Small intestine (tissue), 16 donors: ENCODE measurements at places on chromosomes 5 and 9. TPM values are rescaled to one million over a fixed set of nuclear protein-coding genes. Genes with fewer than 3 reads are reported as not detected.

DNA sequence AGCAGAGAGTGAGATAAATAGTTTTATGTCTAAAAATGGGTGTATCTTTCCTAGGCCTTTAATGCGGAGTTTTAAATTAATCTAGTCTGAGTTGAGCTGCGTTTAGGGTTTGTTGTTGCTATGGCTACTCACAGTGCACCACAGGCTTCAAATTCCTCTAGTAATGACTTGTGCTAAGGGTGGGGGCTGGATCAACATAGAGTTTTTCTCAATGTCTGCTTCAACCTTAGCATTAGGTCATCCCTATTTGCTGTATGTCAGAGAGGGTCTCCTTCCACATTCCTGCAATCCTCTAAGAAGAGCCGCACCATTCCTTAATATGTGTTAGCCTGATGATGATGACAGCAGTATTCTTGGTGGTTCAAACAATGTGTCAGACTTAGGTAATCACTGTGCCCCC, 465.6 kb upstream of the KIF2A start:
- DNase-seq, result no peak

DNA sequence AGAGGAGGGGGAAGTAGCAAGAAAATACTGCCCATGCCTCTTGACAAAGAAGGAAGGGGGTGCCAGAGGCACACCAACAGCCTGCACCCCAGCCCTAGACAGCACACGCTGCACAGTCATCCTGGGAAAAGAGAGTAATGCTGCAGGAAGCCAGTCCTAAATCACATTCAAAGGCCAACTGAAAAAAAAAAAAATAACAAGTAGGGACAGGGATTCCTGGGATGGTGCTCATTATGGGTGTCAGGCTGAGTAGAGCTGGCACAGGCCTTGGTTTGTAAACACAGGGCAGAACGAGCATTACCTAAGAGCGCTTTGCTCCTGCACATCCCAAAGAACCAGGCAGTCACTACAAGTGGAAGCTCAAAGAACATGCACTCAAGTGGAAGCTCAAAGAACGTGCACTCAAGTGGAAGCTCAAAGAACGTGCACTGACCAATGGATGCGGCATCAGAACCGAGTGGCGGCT, 7.8 kb downstream of the RAPGEF1 start:
- DNase-seq, result no peak

GRCh38 chr5:7878381-7878873, 9.5 kb downstream of the MTRR start:
- DNase-seq, result no peak

GRCh38 chr5:115661101-115661500, 35.3 kb upstream of the TMED7 start:
- no peak for DNase-seq

DNA sequence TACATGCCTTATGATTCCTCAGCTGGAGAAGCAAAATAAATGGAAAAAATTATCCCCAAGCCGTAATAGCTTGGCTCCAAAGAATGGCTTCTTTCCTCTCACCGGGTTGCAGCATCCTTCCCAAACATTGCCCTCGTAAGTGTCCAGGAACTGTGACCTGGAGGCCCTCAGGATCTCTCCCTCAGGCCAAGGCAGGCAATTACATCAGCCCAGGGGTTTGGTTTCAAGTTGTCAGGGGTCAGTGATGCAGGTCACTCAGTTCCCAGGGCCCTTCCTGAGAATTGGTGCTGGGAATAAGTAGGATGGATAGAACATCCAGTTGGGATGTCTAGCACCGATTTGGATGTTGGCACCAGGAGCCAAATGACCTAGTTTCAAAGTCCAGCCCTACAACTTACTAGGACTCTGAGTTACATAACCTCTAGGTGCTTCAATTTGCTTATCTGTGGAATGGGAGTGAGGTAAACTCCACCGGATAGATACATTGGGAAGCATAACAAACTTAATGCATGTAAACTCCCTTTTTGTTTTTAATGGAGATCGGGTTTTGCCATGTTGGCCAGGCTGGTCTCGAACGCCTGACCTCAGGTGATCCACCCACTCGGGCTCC, 133.5 kb upstream of the DAP start:
- DNase-seq, result no peak

- DNase-seq, result no peak
Measured at GRCh38 chr5:139658501-139658927, 10.4 kb downstream of the CXXC5 start.

DNA sequence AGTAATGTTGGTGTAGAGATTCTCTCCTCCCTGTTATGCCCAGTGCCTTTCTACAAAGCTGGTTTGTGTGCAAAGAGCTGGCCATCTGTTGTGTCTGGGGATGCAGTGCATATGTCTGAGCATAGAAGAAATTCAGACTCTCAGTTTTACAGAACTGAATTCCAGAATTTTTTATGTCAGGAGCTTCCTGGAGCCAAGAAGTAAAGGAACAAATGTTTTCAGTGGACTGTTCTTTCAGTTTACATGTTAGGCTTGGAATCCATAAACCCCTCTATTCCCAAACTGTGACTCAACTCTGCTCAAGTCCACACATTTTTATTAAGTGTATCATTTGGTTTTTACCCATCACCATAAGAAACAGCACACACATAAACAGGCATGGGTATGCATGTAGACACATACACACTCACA, 366.0 kb downstream of the BRINP1 start:
- no peak for DNase-seq

DNA sequence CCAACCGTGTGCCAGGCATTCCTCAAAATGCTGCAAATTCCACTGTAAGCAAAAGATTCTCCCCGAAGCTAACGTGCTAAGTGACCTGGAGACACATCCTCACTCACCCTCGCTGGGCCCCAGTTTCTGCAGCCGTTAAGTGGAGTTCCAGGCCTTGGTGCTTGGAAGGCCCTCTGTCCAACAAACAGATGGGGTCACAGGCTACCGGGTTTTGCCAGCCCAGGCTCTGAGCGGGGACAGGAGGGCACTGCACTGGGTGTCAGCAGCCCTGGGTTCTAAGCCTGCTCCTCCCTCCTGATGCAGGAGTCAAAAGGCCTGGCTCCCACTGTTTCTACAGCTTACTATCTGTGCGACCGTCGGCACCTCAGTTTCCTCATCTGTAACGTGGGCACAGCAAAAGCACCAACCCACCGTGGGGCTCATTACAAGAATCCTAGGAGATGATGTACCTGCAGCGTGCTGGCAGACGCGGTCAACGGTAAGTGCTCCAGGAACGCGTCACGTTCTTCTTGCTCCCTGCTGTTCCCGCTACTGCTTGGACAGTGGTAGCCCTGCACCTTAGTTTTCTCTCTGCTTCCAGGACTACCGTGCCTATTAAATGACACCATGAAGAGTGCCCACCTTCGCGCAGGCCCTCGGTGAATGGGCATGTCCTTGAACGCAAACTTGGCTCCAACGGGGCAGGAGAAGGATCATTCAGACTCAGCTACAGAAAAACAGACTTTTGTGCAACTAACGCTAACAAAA, 84.8 kb downstream of the ADAMTS2 start:
- DNase-seq, result no peak

- no peak for DNase-seq
Measured at GRCh38 chr9:69047371-69047770, 11.8 kb downstream of the FXN start.

- DNase-seq, result peak; percentile 46
Measured at GRCh38 chr5:79020861-79021561, 35.9 kb upstream of the ARSB start.

GRCh38 chr5:176906126-176906525, 7.0 kb upstream of the HK3 start:
- DNase-seq, result no peak

DNA sequence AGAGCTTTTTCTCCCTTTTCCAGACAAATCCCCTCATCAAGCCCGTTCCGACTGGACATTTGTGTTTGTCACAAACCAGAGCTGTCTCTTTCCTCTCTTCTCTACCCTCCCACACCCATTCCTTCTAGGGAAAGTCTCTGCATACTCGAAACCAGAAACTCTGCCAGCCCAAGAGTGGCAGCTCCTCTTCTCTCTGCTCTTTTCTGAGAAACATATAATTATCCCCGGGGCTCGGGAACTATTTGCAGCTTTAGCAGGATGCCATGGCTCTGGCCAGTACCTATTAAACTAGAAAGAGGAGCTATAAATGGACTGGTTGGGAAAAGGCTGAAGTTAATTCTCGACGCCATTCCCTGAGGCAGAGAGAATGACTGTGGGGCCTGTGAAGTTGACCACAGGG, 82.6 kb downstream of the SH3PXD2B start:
- no peak for DNase-seq

DNA sequence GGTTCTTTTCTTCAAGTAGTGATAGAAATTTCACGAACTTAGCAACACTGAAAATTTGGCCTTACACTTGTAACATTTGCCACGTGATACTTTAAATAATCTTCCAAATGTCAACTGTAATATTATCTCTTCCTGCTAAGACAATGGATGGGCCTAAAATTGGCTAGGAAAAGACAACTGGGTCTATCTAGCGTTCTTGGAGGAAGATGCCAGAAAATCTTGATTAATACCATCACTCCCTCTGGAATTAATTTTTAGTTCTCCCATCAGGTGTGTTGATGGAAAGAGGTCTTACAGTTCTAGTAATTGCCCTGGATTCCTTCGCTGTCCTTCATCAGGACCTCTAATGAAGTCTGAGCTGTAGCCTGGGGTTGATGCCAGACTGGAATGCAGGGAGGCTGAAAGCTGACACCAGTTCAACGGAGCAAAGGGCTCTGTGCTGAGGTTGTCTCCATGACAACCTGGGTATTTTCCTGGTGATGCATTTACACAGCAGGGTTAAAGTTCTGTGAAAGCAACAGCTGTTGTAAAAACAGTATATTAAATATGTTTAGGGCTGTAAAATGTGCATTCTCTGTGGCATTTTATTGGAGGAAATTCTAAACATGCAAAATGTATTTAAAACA, 92.3 kb downstream of the GAS1 start:
- DNase-seq, result peak; percentile 89

GRCh38 chr5:154366353-154366752, 79.4 kb upstream of the SAP30L start:
- no peak for DNase-seq

- DNase-seq, result no peak
Measured at GRCh38 chr5:180647941-180648500, 1.4 kb downstream of the FLT4 start.

DNA sequence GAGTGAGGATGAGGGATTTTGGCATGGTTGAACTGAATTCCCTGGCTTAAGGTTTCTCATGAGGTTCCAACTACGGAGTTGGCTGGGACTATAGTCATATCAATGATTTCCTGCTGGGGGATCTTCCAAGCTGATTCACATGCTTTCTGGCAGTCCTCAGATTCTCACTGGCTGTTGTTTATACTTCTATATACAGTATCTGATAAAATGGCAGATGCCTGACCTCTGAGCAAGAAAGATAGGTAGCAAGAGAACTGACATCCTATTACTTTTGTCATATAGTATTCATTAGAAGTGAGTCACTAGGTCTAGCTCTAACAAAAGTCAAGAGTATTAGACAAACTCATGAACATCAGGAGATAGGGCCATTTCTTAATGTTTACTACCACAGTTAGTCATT, 440.9 kb upstream of the EDIL3 start:
- DNase-seq, result no peak

DNA sequence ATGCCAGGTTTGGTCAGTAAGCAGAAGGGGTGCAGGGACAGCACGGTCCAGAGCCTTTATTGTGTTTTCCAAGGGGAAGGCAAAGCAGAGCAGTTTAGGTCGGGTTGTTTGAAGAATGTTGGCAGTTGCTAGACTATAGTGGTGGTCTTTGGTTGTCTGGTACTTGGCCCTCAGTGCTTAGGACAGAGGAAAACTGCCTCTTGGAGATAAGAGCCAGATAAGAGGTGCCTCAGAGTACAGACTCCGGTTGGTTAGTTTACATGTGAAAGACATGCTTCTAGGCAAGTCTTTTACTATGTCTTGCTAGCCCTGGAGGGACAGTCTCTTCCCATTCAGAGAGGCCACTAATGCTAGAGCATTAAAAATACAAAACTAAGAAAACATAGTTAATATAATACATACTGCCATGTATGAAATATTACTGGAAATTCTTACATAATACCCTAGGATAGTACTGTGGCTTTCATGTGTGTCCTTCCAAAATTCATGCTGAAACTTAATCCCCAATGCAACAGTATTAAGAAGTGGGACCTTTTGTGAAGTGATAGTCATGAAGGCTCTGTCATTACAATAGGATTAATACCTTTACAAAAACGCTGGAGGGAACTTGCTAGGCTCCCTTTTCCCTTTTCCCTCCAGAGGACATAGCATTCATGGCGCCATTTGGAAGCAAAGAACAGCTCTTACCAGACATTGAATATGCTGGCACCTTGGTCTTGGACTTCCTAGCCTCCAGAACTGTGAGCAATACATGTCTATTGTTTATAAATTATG, 280.4 kb downstream of the TMEM167A start:
- DNase-seq, result no peak

- DNase-seq, result peak; percentile 68
Measured at GRCh38 chr9:121652021-121652837, 795 bp downstream of the DAB2IP start.

- no peak for DNase-seq
Measured at GRCh38 chr5:135372654-135373381, 26.2 kb downstream of the MACROH2A1 start.

GRCh38 chr5:75200776-75201175, 35.9 kb downstream of the ANKRD31 start:
- DNase-seq, result no peak

DNA sequence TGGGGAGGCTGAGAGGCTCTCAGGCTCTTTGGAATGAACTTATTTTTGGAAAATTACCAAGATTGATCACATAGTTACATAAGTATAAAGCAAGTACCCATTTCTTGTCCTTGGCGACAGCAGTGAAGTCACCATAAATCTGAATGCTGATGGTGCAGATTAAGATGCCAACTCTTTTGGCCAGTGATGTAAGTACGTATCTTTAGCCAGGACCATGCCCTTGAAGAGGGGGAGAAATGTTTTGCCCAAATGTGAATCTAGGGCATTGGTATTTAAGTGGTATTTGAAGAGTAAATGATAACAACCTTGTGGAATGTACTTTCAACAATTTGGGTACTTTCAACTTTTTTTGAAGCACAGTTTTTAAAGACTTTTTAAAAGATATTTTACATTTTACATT, 68.2 kb upstream of the RAD23B start:
- no peak for DNase-seq

GRCh38 chr9:25742256-25742655, 64.0 kb upstream of the TUSC1 start:
- DNase-seq, result no peak

GRCh38 chr5:178473854-178474253, 116.3 kb downstream of the COL23A1 start:
- no peak for DNase-seq

GRCh38 chr5:80284720-80285119, 28.9 kb upstream of the SERINC5 start:
- no peak for DNase-seq

GRCh38 chr5:157108976-157109375, at the start of gene HAVCR2:
Gene HAVCR2 (minus strand): TSS chr5:157109044. CDS start chr5:157108983, 61 bp downstream.
- peak; percentile 37 for DNase-seq

GRCh38 chr9:97563458-97564135, 62.1 kb downstream of the TMOD1 start:
- no peak for DNase-seq

- no peak for DNase-seq
Measured at GRCh38 chr9:81564632-81565031, 124.7 kb downstream of the TLE1 start.

Gene PCDHA9
- not detected for polyA plus RNA-seq

Gene ISOC1
- 65.4 TPM for polyA plus RNA-seq

Gene KIF24
- 2.1 TPM for polyA plus RNA-seq

Gene GRAMD2B
- 13.7 TPM for polyA plus RNA-seq

Gene SLC25A2
- polyA plus RNA-seq, result 0.15 TPM

Gene LHX3
- polyA plus RNA-seq, result not detected

Gene CCDC152
- 42.6 TPM for polyA plus RNA-seq

Gene SLIT3
- polyA plus RNA-seq, result 5.3 TPM

Gene CNTLN
- polyA plus RNA-seq, result not detected

Gene C1QTNF3
- 47.0 TPM for polyA plus RNA-seq

Gene NLN
- 11.7 TPM for polyA plus RNA-seq

Gene ADGRV1
- polyA plus RNA-seq, result 2.7 TPM

Gene ATP10B
- polyA plus RNA-seq, result 3.4 TPM

Gene PCDHA10
- not detected for polyA plus RNA-seq
